A172 (cell line): ENCODE measurements at places on chromosomes 4 and X. TPM values are rescaled to one million over a fixed set of nuclear protein-coding genes. Genes with fewer than 3 reads are reported as not detected.

- DNase-seq, result no peak
Observed at GRCh38 chr4:176484301-176484984, 164.7 kb downstream of the SPCS3 start.

GRCh38 chrX:47482512-47483305 is at the start of gene ZNF41:
Gene ZNF41, minus strand, starts transcription at chrX:47483222. Its CDS starts 15,741 bp downstream, at chrX:47467481.
- DNase-seq, result peak; percentile 79

- no peak for DNase-seq
Observed at GRCh38 chr4:1541449-1542225, 135.4 kb upstream of the NKX1-1 start.

GRCh38 chr4:55117511-55117910 is 7.9 kb downstream of the KDR start:
- DNase-seq, result no peak

- peak; percentile 69 for DNase-seq
Observed at GRCh38 chrX:16822723-16823122, 36.5 kb downstream of the TXLNG start.

DNA sequence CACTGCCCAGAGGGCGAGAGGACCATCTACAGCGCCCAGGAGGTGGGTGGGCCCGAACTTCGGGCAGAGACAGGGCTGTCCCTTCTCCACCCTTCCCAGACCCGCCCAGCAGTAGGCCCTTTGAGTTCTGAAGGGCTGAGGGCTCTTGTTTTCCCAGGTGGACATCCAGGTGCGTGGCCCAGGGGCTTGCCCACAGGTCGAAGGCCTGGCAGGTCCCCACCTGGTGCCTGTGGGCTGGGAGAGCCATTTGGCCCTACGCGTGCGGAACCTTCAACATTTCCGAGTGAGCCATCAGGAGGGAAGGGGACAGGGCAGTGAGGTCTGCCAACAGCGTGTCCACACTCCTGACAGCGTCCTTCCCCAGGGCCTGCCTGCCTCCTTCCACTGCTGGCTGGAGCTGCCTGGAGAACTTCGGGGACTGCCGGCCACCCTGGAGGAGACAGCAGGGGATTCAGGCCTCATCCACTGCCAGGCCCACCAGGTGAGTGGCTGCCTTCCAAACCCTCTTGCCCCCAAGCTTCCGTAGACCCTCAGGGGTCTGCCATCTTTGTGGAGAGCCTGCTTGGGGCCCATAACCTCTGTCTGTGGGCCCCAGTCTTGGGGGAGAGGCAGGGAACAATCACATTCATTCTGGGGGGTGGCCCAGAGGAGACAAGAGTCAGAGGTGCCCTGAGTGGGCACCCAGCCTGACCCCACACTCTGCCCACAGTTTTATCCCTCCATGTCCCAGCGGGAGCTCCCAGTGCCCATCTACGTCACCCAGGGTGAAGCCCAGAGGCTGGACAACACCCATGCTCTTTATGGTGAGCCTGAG is 6.8 kb downstream of the PLXNB3 start:
- no peak for DNase-seq

- no peak for DNase-seq
Observed at GRCh38 chr4:132328761-132329160, 820.3 kb upstream of the PCDH10 start.

GRCh38 chr4:8817813-8818062 is 53.9 kb downstream of the HMX1 start:
- DNase-seq, result no peak

GRCh38 chr4:165909947-165910346 is 36.9 kb downstream of the TLL1 start:
- DNase-seq, result no peak

GRCh38 chrX:118215346-118215745 is 98.7 kb upstream of the KLHL13 start:
- DNase-seq, result no peak

GRCh38 chrX:115344885-115345614 is 55.5 kb downstream of the LUZP4 start:
- DNase-seq, result peak; percentile 67

GRCh38 chr4:52837716-52838558 is 24.2 kb upstream of the RASL11B start:
- peak; percentile 76 for DNase-seq

GRCh38 chr4:147749811-147750321 is 18.0 kb downstream of the ARHGAP10 start:
- no peak for DNase-seq

- DNase-seq, result peak; percentile 26
Observed at GRCh38 chrX:95764972-95765451, 919.6 kb upstream of the DIAPH2 start.

DNA sequence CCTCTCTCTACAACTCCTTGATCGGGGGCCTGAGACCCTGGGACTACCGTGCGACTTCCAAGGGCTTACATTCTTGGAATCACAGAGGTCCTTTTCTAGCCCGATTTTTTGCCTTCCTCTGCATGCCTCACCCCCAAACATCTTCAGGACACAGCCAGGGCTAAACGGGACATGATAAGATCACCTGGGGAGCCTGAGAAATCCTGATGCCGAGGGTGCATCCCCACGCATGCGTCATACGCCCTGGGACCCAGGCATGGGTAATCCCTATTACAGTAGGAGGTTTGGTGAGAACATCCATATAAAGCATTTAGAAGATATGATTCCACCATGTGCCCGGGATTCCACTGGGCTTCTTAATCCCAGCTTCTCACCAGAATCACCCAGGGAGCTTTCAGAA is 77.1 kb downstream of the DCTD start:
- no peak for DNase-seq

- DNase-seq, result peak; percentile 2
Observed at GRCh38 chrX:97267396-97268181, 383.9 kb downstream of the RPA4 start.

DNA sequence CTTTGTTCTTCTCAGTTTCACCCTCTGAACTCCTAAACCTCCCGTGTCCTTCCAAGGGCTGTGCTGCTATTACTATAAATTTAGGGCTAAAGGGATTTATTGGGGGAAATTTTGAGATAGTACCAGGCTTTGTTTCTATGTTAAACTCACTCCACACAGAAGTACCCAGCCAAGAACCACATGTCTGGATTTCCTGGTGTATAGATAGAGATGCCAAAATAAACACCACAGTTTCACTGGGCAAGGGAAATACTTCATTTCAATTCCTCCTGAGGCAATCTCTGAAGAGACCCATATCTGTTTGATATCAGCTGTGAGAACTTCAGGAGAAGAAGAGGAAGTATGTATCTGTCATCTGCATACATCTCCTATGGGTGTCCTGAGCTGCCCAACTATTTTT is 21.7 kb upstream of the CLNK start:
- no peak for DNase-seq

DNA sequence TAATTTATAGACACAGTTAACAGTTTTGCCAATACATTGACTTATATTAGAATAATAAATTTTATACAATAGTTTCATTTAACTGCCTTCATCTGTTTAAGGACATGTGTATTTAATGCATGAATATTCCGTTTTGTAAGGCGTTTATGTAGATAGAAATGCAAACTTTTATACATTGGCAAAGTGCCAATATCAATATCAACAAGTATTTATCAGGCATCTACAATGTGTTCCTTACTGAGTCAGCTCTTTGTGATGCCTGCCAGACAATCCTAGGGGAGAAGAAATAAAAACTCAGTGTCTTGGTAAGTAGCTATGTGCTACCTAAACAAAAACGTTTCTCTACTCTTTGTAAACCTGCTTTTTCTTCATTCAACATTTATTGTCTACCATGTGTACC is 1142.2 kb downstream of the C4orf33 start:
- no peak for DNase-seq

- DNase-seq, result no peak
Observed at GRCh38 chrX:43566170-43566569, 89.9 kb upstream of the MAOA start.

GRCh38 chr4:86296865-86297264 is 63.0 kb downstream of the MAPK10 start:
- DNase-seq, result no peak

DNA sequence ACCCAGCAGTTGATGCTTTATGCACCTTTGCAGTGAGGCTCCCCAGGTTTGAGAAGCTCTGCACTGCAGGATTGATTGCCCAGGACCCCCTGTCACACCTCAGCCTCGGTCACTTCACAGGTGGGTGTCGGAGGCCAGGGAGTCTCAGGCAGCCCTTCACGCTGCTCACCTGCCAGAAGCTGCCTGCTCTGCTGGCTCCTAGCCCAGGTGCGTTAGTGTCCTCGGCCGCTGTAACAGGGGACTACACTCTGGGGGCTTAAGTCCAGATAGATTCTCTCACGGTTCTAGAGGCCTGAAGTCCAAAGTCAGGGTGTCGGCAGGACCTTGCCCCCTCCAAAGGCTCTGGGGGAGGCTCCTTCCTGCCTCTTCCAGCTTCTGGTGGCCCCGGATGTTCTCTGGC is 79.9 kb downstream of the CPZ start:
- DNase-seq, result no peak

DNA sequence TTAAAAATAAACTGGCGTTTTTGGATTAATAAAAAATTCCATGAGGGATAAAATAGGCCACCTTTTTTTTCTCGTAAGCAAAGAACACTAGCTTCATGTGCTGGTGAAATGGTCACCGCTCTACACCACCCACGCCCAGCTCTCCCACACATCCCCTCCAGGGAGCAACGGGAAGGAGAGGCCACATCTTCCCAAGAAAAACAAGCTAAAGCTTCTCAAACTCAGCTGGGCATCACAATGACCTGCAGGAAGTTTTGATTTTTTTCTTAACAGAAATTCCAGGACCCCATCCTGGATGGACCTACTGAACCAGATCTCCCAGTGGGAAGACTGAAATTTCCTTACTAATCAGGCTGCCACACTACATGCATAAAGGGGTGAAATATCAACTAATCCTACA is 9.8 kb downstream of the TSPAN5 start:
- no peak for DNase-seq

DNA sequence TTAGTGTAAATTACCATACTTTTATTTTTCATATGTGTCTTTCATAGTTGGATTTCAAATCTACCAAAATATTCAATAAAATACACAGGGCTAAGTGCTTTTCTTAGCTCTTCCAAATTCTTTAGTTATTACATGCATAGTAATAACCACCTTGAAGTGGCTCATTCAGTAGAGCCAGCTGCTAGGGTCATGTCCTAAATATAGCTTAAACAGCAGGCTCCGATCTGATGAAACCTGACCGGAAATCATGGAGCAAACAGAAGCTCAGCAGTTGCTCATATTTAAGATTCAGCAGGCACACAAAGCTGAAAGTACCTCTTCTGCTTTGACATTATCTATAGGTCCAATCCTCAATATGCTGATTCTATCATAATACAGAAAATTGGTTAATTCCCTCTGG is 1470.4 kb downstream of the ADGRL3 start:
- peak; percentile 19 for DNase-seq

DNA sequence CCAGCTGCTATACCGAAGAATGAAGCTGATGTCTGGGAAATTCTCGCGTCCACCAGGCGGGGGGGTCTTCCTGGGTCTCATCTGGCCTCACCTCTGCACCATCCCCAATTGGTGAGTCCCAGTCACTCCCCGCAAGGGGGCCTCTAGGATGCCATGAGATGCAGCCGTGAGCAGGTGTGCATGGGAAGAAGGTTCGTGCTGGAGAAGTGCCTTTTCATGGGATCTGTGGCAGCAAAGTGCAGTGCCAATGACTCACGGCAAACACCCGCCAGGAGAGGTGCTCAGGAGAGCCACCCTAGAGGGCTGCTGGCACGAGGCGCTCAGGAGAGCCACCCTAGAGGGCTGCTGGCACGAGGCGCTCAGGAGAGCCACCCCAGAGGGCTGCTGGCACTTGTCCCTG is 55.1 kb downstream of the CPZ start:
- DNase-seq, result no peak

- DNase-seq, result peak; percentile 61
Observed at GRCh38 chr4:98261405-98262291, 464 bp downstream of the RAP1GDS1 start.

GRCh38 chrX:80807606-80807991 is 2.1 kb downstream of the BRWD3 start:
- DNase-seq, result no peak

DNA sequence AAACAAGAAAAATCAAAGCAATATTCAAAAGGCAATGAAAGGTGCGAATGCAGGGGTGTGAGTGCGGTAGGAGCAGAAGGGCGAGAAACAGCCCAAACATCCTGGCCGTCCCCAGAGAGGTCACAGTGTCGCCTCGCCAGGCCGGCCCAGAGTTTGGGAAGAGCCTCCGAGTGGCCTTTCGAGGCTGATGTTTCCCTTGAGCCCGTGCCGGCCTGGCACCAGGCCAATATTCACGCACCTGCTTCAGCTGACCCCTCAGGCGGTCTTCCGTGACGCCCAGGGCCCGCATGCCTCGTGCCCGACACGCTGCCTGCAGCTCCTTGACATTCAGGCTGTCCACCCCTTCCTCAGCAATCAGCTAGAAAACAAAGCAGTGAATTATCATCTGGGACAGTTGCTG is 30.6 kb downstream of the LETM1 start:
- no peak for DNase-seq

GRCh38 chrX:149497626-149498025 is 7.5 kb downstream of the IDS start:
- DNase-seq, result peak; percentile 41

- no peak for DNase-seq
Observed at GRCh38 chrX:68048774-68049173, 384.5 kb downstream of the OPHN1 start.

GRCh38 chrX:46279925-46280313 is 265.3 kb downstream of the ZNF674 start:
- DNase-seq, result peak; percentile 49

DNA sequence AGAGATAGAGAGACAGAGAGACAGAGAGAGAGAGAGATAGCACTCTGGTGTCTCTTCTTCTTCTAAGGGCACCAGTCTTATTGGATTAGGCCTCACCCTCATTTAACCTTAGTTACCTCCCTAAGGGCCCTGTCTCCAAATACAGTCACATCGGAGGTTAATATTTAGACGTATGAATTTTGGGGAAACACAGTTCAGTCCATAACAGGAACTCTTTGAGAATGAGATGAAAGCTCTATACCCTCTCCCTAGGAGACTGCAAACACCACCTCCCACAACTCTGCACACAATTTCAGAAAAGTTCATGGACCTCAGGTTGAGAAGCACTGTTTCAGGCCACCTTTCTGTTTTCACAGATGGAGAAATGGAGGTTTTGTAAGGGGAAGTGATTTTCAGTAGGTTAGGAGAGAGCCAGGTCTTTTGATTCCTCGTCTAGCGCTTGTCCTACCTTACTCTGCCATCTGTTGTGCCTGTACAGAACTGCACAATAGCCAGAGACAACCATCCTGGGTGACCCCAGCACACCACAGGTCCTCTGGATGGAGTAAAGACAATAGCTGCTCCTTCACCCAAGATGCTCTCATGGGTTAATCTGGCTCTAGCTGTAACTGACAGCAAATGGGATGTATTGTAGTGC is 16.9 kb upstream of the LOC101059915 start:
- no peak for DNase-seq

The BRS3 gene
- total RNA-seq, result not detected in 2 replicates

The NPFFR2 gene
- total RNA-seq, result not detected in 2 replicates

The RNF4 gene
- total RNA-seq, result 50.8 and 55.6 TPM in 2 replicates

The ABRAXAS1 gene
- 9.3 and 16.4 TPM in 2 replicates for total RNA-seq

The GYG2 gene
- 7.2 and 11.7 TPM in 2 replicates for total RNA-seq

The SAGE1 gene
- not detected in 2 replicates for total RNA-seq

The MAGEA2B gene
- total RNA-seq, result 0.77 TPM in 1 of 2 replicates, not detected in the other

The CT55 gene
- total RNA-seq, result 1.5 and 2.5 TPM in 2 replicates

The AMTN gene
- 17.4 and 29.6 TPM in 2 replicates for total RNA-seq

The PRR32 gene
- total RNA-seq, result not detected in 2 replicates

The PHKA1 gene
- total RNA-seq, result 7.5 and 7.9 TPM in 2 replicates

The SEPTIN11 gene
- total RNA-seq, result 72.5 and 73.5 TPM in 2 replicates

The AADAT gene
- 3.0 and 5.6 TPM in 2 replicates for total RNA-seq

The APOOL gene
- 8.3 and 14.1 TPM in 2 replicates for total RNA-seq

The MAGEB6 gene
- not detected in 2 replicates for total RNA-seq

The ETDB gene
- total RNA-seq, result not detected in 2 replicates

The MAML3 gene
- 0.07 and 0.14 TPM in 2 replicates for total RNA-seq

The ADH1A gene
- not detected in 2 replicates for total RNA-seq
